Breast epithelium (tissue), 4 donors: ENCODE measurements at places on chromosomes 1 and 21. TPM values are rescaled to one million over a fixed set of nuclear protein-coding genes. Genes with fewer than 3 reads are reported as not detected.

ORC1 gene
- total RNA-seq = 0.96 TPM

OR2G6 gene
- not detected for total RNA-seq

- no peaks in the 10 kb centered on the region for H3K27me3 ChIP-seq
- no peak overlapping the region for H3K27ac ChIP-seq
- DNase-seq = no peak
- no peaks in the 10 kb centered on the region for H3K36me3 ChIP-seq
- H3K4me3 ChIP-seq = no peak overlapping the region
- H3K4me1 ChIP-seq = no peaks in the 10 kb centered on the region
These were observed 285.0 kb downstream of the LRRC40 start for GRCh38 chr1:69920426-69920825.

- H3K4me3 ChIP-seq = no peak overlapping the region
- DNase-seq = no peak
- H3K36me3 ChIP-seq = no peaks in the 10 kb centered on the region
- no peaks in the 10 kb centered on the region for H3K4me1 ChIP-seq
These were observed 12.4 kb downstream of the TNFRSF8 start for GRCh38 chr1:12075195-12076114.

- H3K27me3 ChIP-seq = peaks cover 5% of the 10 kb centered on the region
- no peak for DNase-seq
- no peak overlapping the region for H3K27ac ChIP-seq
- no peak overlapping the region for H3K4me3 ChIP-seq
- no peaks in the 10 kb centered on the region for H3K4me1 ChIP-seq
- H3K36me3 ChIP-seq = no peaks in the 10 kb centered on the region
These were observed 15.4 kb downstream of the RIMS3 start for GRCh38 chr1:40650075-40650474.

GRCh38 chr1:162229549-162229948, 147.1 kb downstream of the SPATA46 start:
- no peaks in the 10 kb centered on the region for H3K36me3 ChIP-seq
- no peak overlapping the region for H3K27ac ChIP-seq
- H3K27me3 ChIP-seq = no peaks in the 10 kb centered on the region
- no peaks in the 10 kb centered on the region for H3K4me1 ChIP-seq

DNA sequence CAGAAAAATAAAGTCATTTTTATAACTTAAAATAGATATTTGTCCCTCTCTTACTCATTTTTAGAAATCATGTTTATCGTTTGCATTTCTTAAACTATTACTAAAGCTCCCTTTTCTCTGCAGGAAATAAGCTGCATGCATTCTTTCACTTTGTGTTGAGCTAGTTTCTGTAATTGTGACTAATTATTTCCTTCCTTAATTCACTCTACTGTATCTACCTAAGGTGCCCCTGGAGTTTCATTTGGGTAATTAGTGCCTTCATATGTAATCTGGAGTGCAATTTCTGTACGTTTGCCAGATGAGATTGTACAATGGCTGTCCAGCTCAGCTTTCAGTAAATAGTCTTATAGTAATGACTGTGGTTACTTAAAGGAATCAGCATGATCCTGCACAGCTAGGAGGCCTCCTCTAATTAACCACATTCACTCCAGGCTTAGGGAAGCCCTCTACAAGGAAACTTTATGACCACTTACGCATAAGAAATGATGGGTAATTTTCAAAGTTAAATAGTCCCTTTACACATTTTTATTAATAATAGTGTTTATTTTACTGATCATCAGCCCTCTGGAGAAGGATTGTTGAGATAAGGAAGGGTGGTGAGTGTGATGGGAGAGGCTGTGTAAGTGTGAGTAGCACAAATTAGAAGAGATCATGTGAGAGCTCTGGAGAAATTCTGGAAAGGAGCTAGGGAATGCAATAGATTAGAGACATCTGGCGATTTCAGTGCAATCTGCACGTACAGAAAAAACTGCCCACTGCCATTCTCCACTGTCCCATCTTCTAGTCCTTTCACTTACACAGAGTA, 86.8 kb downstream of the LRRC8C start:
- no peaks in the 10 kb centered on the region for H3K36me3 ChIP-seq
- no peaks in the 10 kb centered on the region for H3K27me3 ChIP-seq
- no peaks in the 10 kb centered on the region for H3K4me1 ChIP-seq

SPRR5 gene
- total RNA-seq = not detected

CYP4A11 gene
- total RNA-seq = 0.48 TPM

DNA sequence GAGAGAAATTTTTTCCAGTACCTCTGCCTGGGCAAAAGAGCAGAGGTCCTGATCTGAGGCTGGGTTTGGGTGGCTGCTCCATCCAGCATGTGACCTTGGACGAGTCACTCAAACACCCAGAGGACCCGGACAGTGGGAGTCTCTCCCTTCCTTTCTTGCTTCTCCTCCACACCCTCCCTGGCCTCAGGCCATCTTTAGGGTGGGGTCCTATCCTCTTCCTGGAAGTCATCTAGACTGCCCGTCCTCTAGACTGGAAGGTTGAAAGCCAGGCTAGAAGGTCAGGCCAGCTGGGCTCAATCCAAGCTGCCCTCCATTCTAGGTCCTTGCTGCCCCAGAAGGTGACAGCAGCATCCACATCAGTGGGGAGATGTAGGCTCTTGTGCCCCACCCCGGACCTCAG, 599.5 kb downstream of the MATN1 start:
- no peaks in the 10 kb centered on the region for H3K4me1 ChIP-seq
- no peak overlapping the region for H3K27ac ChIP-seq

DNA sequence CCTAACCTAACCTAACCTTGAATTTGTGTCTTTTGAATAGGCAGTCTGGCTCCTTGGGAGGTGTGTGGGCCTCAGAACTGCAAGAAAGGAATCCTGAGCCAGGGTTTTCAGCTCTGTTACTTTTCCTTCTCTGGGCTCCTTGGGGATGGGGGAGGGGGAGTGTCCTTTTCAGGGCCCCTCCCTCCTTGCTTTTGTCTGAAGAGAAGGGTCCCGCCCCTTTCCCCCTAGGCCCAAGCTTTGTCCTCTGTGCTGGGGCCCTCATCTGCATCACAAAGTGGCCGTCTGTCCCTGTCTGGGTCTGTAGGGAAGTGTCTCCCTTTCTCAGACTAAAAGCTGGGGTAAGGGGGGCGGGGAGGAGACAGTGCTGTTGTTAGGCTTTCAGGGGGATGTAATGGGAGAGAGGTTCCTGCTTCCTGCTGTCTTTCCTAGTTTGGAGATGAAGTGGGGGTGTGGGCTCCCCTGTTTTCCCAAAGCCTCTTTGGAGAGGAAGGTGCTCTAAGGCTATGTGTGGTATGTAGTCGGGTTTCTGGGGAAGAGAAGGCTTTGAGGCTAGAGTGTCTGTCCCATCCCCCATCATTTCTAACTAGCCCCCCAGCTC, 3.1 kb downstream of the AGO1 start:
- no peak for DNase-seq
- no peak overlapping the region for H3K27ac ChIP-seq
- H3K4me3 ChIP-seq = no peak overlapping the region
- H3K36me3 ChIP-seq = no peaks in the 10 kb centered on the region
- H3K4me1 ChIP-seq = no peaks in the 10 kb centered on the region
